Forelimb muscle (tissue), 1 donor: ENCODE measurements at places on chromosomes 4 and X. TPM values are rescaled to one million over a fixed set of nuclear protein-coding genes. Genes with fewer than 3 reads are reported as not detected.

Gene PRDM5
- 9.0 TPM for polyA plus RNA-seq

Gene ZIC3
- polyA plus RNA-seq, result not detected

Gene GCNA
- 2.8 TPM for polyA plus RNA-seq

Gene AFM
- polyA plus RNA-seq, result not detected

Gene EPHA5
- polyA plus RNA-seq, result 0.43 TPM

Gene ZMAT1
- 4.2 TPM for polyA plus RNA-seq

Gene BMP3
- polyA plus RNA-seq, result 0.48 TPM

Gene FREM3
- polyA plus RNA-seq, result 0.15 TPM

Gene TMEM35A
- polyA plus RNA-seq, result 1.6 TPM

Gene MAGEA4
- polyA plus RNA-seq, result not detected

Gene FAM47A
- polyA plus RNA-seq, result not detected

Gene MAGED4B
- polyA plus RNA-seq, result 29.7 TPM

Gene ERAS
- 0.16 TPM for polyA plus RNA-seq

Gene SATL1
- 0.61 TPM for polyA plus RNA-seq

Gene RNF212
- 1.7 TPM for polyA plus RNA-seq

Gene TCEAL5
- polyA plus RNA-seq, result 3.4 TPM

Gene DCAF12L2
- polyA plus RNA-seq, result 11.0 TPM

Gene SCML2
- 6.1 TPM for polyA plus RNA-seq

Gene TNMD
- polyA plus RNA-seq, result 68.7 TPM

Gene RUFY3
- polyA plus RNA-seq, result 89.7 TPM

Gene TAF7L
- polyA plus RNA-seq, result 0.25 TPM

Gene CXorf49
- polyA plus RNA-seq, result not detected

Gene GPR119
- polyA plus RNA-seq, result not detected

Gene UGT2B17
- polyA plus RNA-seq, result not detected

Gene VCX
- polyA plus RNA-seq, result not detected

Gene CFAP99
- polyA plus RNA-seq, result 0.15 TPM

Gene ZCCHC4
- polyA plus RNA-seq, result 13.3 TPM

Gene SRPX2
- 25.2 TPM for polyA plus RNA-seq

Gene SPRY1
- polyA plus RNA-seq, result 147 TPM

Gene ETDA
- not detected for polyA plus RNA-seq

Gene CXCL3
- polyA plus RNA-seq, result 0.09 TPM

Gene SOX3
- polyA plus RNA-seq, result 0.10 TPM

Gene AGTR2
- 35.6 TPM for polyA plus RNA-seq

Gene GAB1
- polyA plus RNA-seq, result 26.4 TPM
